ENCODE measurements at places on chromosomes 3 and 15. TPM values are rescaled to one million over a fixed set of nuclear protein-coding genes. Genes with fewer than 3 reads are reported as not detected.

- no peak for DNase-seq
These were observed 268.0 kb upstream of the PROK2 start for GRCh38 chr3:72052841-72053409.

GRCh38 chr15:85642065-85642692, 152.5 kb downstream of the KLHL25 start:
- DNase-seq, result no peak

The ANKRD63 gene
- not detected for polyA plus RNA-seq

The PLEKHO2 gene
- polyA plus RNA-seq, result 16.2 TPM

The KCNH8 gene
- 1.00 TPM for polyA plus RNA-seq

Measured in right renal pelvis (tissue), 4 donors.